ENCODE measurements at places on chromosomes 12 and 14.

DNA sequence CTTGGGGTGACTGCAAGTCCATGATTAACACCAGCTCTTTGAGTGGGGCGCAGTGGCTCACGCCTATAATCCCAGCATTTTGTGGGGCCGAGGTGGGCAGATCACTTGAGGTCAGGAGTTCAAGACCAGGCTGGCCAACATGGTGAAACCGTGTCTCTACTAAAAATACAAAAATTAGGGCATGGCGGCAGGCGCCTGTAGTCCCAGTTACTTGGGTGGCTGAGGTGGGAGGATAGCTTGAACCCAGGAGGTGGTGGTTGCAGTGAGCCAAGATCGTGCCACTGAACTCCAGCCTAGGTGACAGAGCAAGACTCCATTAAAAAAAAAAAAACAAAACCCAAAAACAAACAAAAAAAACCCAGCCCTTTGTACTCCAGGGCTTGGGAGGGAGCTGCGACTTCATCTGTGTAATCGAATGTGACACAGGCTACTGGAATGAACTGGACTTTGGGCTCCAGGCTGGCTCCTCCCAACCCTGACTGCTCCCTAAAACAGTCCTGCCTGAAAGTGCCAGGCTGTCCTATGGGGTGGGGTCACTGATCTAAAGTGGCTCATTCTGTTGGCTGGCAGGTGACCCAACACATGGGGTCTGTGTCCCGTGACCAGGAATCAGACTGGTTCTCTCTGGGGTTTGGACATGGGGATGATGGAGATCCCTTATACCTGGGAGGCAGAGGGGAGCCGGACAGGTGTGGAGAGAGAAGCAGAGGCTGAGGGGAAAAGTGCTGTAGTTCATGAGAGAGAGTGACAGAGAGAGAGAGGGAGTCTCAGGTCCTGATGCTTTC, 9.3 kb upstream of the C12orf43 start:
- no peaks in the 10 kb centered on the region for H3K36me3 ChIP-seq
- no peak overlapping the region for H3K27ac ChIP-seq
- DNase-seq, result no peak
- peaks cover 9% of the 10 kb centered on the region for H3K4me1 ChIP-seq

DNA sequence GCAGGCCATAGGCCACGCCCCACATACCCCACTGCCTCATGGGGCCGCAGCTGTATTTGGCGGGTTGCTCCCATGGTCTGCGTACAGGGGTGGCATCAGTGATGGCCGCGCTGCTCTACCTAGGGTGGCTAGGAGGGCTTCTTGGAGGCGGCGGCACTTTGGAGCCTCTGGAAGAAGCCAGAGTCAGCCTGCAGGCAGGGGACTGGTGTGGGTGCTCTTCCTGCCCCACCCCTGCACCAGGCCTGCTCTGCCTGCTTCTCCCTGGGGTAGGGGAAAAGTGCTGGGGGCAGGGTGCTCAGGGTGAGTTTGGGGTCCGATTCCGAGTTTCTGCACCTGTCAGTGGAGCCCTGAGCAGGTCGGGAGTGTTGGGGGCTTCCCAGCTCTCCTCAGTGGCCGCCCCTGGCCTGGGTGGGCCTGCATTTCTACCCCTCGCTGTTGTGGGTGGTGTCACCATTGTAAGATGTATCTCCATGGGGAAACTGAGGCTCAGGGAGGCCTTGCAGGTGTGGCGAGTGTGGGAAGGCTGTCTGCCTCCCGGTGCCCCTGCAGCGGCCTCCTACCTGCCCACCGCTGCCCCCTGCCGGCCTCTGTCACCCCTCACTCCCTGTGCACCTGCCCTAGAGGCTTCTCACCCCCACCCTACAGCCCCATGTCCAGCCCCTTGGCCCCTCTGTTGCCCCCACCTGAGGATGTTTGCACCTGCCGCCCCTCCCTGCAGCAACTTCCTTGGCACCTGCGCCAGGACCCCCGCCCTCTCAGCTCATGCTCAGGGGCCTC, 5.5 kb downstream of the CEP170B start:
- H3K36me3 ChIP-seq, result no peaks in the 10 kb centered on the region
- H3K27ac ChIP-seq, result no peak overlapping the region
- H3K27me3 ChIP-seq, result peaks cover 6% of the 10 kb centered on the region
- peak; percentile 31 for DNase-seq

DNA sequence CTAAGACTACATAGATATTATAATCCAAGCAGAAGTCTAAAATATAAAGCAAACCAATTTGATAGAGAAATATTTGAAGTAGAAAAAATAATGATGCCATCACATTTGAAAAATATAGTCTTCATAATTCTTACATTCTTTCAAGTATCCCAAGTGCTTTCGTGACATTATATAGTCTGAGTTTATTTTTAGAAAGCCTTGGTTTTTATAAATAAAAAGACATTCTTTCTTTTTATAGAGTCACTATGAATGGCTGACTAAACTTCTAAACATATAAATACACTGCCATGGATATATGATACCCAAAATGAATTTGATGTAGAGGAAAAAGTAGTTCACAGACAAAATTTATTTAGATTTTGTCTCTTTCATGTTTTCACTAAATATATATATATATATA, 135.1 kb upstream of the PDZRN4 start:
- no peaks in the 10 kb centered on the region for H3K36me3 ChIP-seq
- H3K27me3 ChIP-seq, result no peaks in the 10 kb centered on the region
- no peak overlapping the region for H3K27ac ChIP-seq
- H3K4me3 ChIP-seq, result no peak overlapping the region

- no peaks in the 10 kb centered on the region for H3K27me3 ChIP-seq
- no peaks in the 10 kb centered on the region for H3K36me3 ChIP-seq
- no peaks in the 10 kb centered on the region for H3K4me1 ChIP-seq
- H3K27ac ChIP-seq, result no peak overlapping the region
- no peak for DNase-seq
Observed at GRCh38 chr14:32693114-32693513, 245.6 kb upstream of the NPAS3 start.

GRCh38 chr12:18421867-18422266, 160.5 kb downstream of the PIK3C2G start:
- H3K4me1 ChIP-seq, result peaks cover 27% of the 10 kb centered on the region
- H3K36me3 ChIP-seq, result no peaks in the 10 kb centered on the region
- no peak for DNase-seq
- no peak overlapping the region for H3K27ac ChIP-seq
- no peak overlapping the region for H3K4me3 ChIP-seq

- H3K4me1 ChIP-seq, result peaks cover 28% of the 10 kb centered on the region
- no peaks in the 10 kb centered on the region for H3K27me3 ChIP-seq
- no peak overlapping the region for H3K4me3 ChIP-seq
- DNase-seq, result no peak
- H3K36me3 ChIP-seq, result no peaks in the 10 kb centered on the region
Observed at GRCh38 chr12:18414671-18415070, 153.4 kb downstream of the PIK3C2G start.

DNA sequence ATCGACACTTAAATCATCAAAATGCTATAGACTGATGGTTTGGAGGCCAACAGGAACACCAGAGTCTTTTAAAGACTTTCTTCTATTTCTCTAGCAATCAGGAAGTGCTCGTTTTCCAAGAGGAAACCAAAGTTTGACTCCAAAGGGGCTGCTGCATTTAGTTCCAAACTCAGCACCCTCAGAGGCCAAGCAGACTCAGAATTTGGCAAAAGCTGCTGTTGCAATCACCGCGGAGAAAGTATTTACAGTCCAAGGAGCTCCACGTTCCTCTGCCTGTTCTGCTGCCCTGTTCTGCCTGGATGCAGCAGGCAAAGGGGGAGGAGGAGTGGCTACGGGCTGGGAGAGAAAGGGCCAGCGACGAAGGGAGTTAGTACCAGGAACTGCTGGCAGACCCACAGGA, 325.1 kb downstream of the BCL11B start:
- no peak for DNase-seq
- H3K4me3 ChIP-seq, result no peak overlapping the region
- no peaks in the 10 kb centered on the region for H3K27me3 ChIP-seq
- H3K36me3 ChIP-seq, result no peaks in the 10 kb centered on the region
- H3K4me1 ChIP-seq, result peaks cover 20% of the 10 kb centered on the region

Data from mesothelial cell of epicardium (in vitro differentiated cells).